IMR-90 (cell line): ENCODE measurements at places on chromosomes 4 and X. TPM values are rescaled to one million over a fixed set of nuclear protein-coding genes. Genes with fewer than 3 reads are reported as not detected.

Gene SOX3
- not detected in 2 replicates for total RNA-seq

Gene CXCL3
- total RNA-seq = 0.18 TPM in 1 of 2 replicates, not detected in the other

Gene SUPT20HL1
- not detected in 2 replicates for total RNA-seq

Gene DKC1
- total RNA-seq = 63.8 and 66.7 TPM in 2 replicates

Gene KIAA1210
- not detected in 2 replicates for total RNA-seq

Gene NRK
- total RNA-seq = 2.7 and 3.6 TPM in 2 replicates

Gene SPACA5
- total RNA-seq = not detected in 2 replicates

Gene MAGEA2B
- not detected in 2 replicates for total RNA-seq

Gene CFAP299
- total RNA-seq = 1.1 and 1.9 TPM in 2 replicates

Gene ART3
- not detected in 2 replicates for total RNA-seq

Gene SMS
- total RNA-seq = 230 and 439 TPM in 2 replicates

Gene ASB9
- 0.28 and 0.36 TPM in 2 replicates for total RNA-seq

Gene STATH
- total RNA-seq = not detected in 2 replicates

Gene C4orf36
- total RNA-seq = 0.18 and 0.28 TPM in 2 replicates

Gene SMIM31
- total RNA-seq = not detected in 2 replicates

Gene DUSP21
- not detected in 2 replicates for total RNA-seq

Gene VSIG1
- total RNA-seq = not detected in 2 replicates

Gene PIN4
- total RNA-seq = 2.2 and 6.1 TPM in 2 replicates

Gene BEX5
- not detected in 2 replicates for total RNA-seq

Gene LINC00632
- total RNA-seq = 6.4 and 7.2 TPM in 2 replicates

Gene TMLHE
- 14.2 and 20.4 TPM in 2 replicates for total RNA-seq

Gene CT45A2
- total RNA-seq = not detected in 2 replicates

Gene ATOH1
- not detected in 2 replicates for total RNA-seq
